ENCODE measurements at places on chromosomes 5 and 9.

- no peak for DNase-seq
These were observed 42.2 kb upstream of the UGT3A2 start for GRCh38 chr5:36108758-36109460.

- DNase-seq = no peak
These were observed 110.4 kb downstream of the FBXO4 start for GRCh38 chr5:42035526-42035925.

GRCh38 chr9:110028271-110028670, 179.7 kb downstream of the C9orf152 start:
- DNase-seq = no peak

- no peak for DNase-seq
These were observed 250.6 kb downstream of the ARRDC3 start for GRCh38 chr5:91132550-91132949.

- peak; percentile 59 for DNase-seq
These were observed 31.1 kb upstream of the FGF1 start for GRCh38 chr5:142716963-142717362.

DNA sequence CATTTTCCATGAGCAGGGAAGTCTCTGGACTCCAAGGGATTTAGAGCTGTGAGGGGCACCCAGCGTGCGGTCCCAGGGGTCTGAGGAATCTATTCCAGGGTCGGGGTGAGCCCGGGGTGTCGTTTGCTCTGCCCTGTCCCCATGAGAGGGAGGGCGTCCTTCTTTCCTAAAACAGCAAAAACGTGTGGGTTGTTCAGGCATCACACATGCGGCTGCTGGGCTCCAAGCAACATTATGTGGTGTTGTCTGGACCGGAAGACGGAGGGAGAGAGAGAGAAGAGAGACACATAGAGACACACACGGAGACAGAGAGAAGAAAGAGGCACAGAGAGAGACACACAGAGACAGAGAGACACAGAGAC, 42.7 kb upstream of the COL5A1 start:
- no peak for DNase-seq

DNA sequence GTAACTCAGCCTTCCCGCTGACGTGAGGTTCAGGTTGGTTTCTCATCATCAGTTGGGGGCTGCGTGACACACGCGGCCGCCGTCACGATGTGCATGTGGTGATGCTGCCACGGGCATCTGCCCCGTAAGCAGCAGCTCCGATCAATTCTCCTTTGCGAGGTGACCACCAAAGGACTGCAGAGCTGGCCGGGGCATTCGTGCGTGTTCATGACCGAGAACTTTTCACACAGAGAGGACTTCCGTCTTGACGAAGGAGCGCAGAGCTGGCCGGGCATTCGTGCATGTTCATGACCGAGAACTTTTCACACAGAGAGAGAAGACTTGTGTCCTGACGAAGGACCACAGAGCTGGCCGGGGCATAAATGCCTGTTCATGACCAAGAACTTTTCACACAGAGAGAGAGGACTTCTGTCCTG, 3.8 kb upstream of the LCN1 start:
- DNase-seq = no peak

GRCh38 chr9:94801234-94801633, 74.7 kb downstream of the AOPEP start:
- no peak for DNase-seq

- DNase-seq = peak; percentile 85
These were observed 500 bp upstream of the GNAQ start for GRCh38 chr9:78031893-78032729.

- DNase-seq = no peak
These were observed 28.8 kb downstream of the PDE8B start for GRCh38 chr5:77239126-77239741.

GRCh38 chr5:81724108-81724507, 26.8 kb downstream of the SSBP2 start:
- no peak for DNase-seq

DNA sequence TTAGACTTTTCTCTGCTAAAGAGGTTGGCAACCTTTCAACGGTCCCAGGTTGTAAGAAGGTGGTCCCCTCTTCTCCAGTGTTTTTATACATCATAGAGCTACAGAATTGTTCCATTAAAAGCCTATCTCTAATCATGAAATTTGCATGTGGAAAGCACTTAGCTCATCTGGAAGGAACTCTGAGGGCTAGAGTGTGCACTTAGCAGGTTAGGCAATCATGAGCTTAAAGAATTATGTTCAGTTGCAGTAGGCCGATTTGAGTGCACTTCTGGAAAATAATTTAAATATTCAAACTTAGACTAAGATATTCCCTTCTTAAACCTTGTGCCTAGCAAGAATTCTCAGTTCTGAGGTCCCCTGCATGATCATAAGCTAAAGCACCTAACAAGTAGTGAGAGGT, 468.7 kb downstream of the SPATA31D1 start:
- DNase-seq = no peak

GRCh38 chr5:179909224-179909623, 1.5 kb upstream of the TBC1D9B start:
- DNase-seq = no peak

All from nephron progenitor cell (in vitro differentiated cells).